Germinal center (tissue), 1 donor: ENCODE measurements at places on chromosomes 1 and 21.

DNA sequence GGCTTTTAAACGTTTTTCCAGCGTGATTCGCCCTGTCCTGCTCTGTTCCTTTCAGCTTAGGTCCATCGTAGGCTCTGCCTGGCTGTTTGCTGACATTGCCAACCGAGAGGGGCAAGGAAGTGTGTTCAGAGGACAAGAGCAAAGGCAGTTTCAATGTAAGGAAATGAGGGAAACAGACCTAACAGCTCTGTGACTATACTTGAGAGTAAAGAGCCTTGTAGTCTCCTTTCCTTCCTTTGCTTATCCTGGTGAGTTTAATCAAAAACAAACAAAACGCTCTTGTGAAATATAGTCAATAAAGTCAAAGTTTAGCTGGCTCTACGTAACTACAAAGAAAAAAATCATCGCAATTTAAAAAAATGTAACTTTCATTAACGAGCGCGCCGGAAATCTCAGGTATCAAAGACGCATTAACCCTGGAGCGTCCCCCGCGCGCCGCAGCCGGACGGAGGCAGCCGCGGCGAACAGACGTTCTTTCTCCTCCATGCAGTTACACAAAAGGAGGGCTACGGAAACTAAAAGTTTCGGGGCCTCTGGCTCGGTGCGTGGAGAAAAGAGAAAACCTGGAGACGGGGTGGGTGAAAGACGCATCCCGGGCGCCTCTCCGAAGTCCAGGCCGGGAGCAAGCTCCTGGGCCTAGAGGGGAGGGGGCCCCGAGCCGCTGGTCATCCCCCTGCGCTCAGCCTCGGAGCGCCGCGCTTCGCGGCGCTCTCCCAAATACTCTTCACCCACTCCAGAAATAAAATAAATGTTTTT is 617 bp upstream of the ADGRL2 start:
- DNase-seq: no peak

DNA sequence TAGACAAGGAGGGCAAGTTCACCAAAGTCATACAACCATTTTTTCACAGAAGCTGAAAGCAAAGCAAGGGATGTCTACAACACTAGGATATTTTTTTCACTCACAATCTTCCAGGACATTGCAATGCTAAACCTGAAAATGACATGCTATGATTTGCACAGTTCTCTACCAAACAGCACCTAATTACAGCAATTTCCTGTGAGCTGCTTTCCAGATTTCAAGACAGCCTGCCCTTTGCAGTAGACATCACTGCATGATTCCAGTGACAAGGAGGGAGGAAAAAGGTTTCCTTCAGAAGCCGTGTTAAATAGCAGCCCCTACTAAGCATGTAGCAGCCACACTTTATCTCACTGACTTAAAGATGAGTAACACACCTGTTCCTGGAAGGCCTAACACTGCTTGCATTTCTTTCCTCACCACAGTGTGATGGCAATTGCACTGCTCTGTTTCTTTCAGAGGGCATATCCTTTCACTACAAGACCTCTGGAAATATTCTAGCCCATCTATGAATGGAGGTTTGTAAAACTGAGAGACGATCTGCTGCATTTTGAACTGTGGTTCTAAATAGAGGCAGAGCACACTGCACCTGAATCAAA is 97.1 kb downstream of the DUSP10 start:
- no peak for DNase-seq

GRCh38 chr1:92367496-92367895 is 68.6 kb downstream of the RPAP2 start:
- no peak for DNase-seq

- no peak for DNase-seq
Observed at GRCh38 chr1:215055281-215055935, 27.1 kb upstream of the KCNK2 start.

DNA sequence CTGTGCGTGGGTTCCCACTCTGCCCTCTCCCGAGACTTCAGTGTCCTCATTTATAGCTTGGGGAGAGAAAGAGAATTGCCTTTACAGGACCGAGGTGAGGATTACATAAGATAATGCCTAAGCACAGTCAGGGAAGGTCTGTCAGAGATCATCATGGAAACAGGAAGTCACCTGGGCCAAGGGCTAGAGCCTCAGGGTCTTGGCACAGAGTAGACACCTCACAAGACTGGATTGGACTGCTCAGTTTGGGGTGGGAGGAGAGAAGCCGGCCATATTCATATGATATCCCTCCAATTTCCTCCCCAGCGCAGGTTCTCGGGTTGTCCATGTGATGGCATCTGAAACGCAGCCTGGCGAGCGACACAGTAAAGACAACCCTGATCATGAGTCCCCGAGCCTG is 3.8 kb downstream of the CNR2 start:
- DNase-seq: peak; percentile 60

DNA sequence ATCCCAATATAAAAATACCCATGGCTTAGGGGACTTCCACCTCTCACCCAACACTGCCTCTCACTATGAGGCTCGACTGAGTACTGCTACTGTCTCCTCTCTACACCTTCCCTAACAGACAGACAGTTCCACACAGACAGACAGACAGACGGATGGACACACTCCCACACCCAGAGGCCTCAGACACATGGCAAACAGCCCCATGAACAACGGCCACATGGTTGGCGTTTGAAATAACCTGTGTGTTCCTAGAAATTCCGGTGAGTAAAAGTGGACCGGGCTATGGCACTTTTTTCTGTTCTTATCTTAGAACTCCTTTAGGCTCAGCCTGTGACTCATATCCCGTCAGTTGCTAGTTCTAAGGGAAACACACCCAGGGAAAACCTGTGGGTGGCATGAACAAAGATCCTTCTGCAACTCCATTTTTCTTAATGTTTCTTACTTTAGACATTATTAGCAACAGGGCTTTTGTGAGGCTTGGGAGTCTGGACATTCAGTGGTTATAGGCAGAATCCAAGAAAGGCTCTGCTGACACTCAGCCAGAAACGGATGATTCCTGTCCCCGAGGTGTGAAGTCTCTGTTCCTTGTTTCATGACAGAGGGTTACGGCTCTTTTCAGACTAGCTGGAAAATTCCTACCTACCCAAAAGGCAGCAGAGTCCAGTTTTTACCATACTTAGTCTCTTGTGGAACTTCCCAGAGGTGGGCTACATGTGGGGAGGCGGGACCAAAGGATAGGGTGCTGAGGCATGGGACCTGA is 90.5 kb upstream of the TLR5 start:
- DNase-seq: no peak
